NCI-H1105 treated with DMSO at 0.1 percent for 48 hours (cell line): ENCODE measurements at places on chromosomes 12 and 14.

- no peak for DNase-seq
These were observed 310.9 kb upstream of the DIO3 start for GRCh38 chr14:101250336-101250947.

- no peak for DNase-seq
These were observed 92.9 kb upstream of the EGLN3 start for GRCh38 chr14:34043627-34044372.

GRCh38 chr12:62250671-62251608 lies 9.3 kb upstream of the USP15 start:
- DNase-seq = no peak

- DNase-seq = peak; percentile 3
These were observed 71.9 kb downstream of the DYRK2 start for GRCh38 chr12:67720351-67720856.

- peak; percentile 49 for DNase-seq
These were observed 97.9 kb downstream of the RERGL start for GRCh38 chr12:17992002-17992656.

DNA sequence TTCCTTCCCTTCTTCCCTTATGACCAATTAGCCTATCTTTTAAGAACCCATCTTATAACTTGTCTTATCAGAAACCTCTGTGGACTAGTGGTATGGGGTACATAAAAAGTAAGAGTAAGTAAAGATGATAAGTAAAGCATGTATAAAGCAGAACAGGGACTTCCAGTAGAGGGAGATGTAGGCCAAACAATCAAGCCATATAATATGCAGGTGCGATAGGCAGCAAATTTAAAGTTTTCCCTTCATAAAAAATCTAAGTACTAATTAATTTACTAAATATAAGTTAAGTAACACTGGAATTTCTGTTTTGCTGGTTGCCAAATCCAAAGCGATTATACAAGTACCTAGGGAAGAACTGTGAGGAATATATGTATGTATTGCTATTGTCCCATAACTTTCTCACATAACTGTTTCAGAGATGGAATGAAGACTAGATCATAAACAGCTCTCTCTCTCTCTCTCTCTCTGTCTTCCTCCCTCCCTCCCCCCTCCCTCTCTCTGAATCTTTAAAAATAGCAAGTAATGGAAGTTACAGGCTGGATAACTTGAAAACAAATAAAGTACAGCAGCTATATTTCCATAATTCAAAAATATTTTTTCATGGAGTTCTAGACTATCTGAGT lies 25.7 kb downstream of the METTL25 start:
- peak; percentile 16 for DNase-seq

- DNase-seq = peak; percentile 59
These were observed 355.5 kb downstream of the SNAPC1 start for GRCh38 chr14:62117751-62118105.

- DNase-seq = no peak
These were observed 304 bp downstream of the KCTD10 start for GRCh38 chr12:109476807-109477184.

- no peak for DNase-seq
These were observed 116.3 kb downstream of the TSPAN8 start for GRCh38 chr12:71041476-71041875.

GRCh38 chr14:68728342-68729106 lies 64.3 kb downstream of the ZFP36L1 start:
- DNase-seq = no peak

GRCh38 chr14:84036840-84037239 lies 1493.1 kb upstream of the FLRT2 start:
- DNase-seq = no peak

DNA sequence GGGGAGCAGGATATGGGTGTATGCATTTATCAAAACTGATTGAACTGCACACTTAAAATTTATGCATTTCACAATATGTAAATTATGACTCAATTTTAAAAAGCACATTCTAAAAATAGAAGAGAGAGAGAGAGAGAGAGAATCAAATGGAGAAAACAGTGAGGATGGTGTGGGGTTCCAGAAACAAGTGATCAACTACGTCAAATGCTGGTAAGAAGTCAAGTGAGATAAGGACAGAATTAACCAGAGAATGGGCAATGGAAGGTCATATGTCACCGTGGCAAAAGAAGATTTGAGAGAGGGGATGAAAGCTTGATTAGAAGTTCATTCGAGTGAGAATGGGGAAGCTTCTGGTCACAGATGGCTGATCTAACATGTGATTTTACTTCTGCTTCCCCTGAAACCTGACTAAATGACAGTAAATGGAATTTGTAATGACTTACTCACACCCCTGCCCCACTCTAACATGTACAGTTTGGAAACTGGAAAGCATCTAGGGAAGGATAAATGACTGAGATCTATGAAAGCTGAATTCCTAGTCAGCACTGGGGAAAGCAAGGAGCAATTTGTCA lies 276.5 kb upstream of the AMIGO2 start:
- DNase-seq = no peak

DNA sequence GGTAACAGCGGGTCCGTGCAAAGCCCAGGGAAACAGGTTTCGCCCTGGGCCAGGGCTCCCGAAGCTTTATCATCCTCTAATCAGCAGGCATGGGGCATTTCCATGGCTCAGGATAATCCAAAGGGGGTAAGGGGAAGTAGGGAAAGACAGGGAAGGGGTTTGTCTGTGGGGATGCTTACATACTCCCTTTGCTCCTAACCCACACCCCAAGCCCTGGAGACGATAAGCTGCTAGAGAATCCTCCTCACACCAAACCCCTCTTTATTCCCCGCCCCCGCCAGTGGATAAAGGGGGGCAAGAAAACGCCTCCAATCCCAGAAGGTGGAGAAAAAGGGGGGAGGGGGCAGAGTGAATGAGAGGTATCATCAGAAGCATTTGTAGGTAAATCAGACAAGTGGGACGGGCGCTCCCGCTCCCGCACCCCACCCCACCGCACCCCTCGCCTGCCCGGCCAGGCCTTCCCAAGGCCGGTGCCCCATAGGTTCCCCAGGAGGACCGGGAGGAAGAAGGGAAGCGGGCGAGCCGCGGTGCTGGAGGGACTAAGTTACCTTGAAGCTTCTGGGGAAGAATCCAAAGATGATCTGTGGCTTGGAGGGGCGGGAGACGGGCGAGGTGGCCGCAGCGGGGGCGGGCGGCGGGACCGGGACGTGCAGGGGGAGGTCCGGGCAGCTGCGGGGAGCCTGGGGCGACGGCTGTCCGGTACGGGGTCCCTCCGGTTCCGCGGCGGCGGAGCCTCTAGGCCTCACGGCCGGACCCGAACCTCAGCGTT lies 762 bp downstream of the PPP2R5E start:
- DNase-seq = peak; percentile 61

DNA sequence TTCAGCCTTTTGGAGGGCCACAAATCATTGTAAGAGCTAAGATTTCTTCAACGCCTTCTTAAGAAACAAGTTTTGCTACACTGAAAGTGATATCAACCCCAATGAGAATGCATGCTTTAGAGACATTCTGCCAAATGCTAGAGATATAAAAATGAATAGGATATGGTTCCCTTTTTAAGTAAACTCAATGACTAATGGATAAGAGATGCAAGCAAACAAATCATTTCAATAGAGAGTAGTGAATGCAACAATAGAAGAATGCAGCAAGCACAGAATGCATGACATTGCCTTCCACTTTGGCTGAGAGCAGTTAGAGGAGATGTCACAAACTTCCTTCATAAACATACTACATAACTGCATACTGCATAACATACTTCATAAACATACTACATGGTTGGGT lies 116.4 kb downstream of the PDZRN4 start:
- no peak for DNase-seq

- DNase-seq = peak; percentile 37
These were observed 1.7 kb upstream of the CCND2 start for GRCh38 chr12:4271717-4272423.

- no peak for DNase-seq
These were observed 12.3 kb downstream of the KRT83 start for GRCh38 chr12:52308806-52309425.

- no peak for DNase-seq
These were observed 111.5 kb upstream of the BCL2L14 start for GRCh38 chr12:11959117-11959823.

GRCh38 chr12:104672501-104673265 lies 215.9 kb downstream of the CHST11 start:
- no peak for DNase-seq

- peak; percentile 69 for DNase-seq
These were observed 434.1 kb downstream of the NOVA1 start for GRCh38 chr14:26163761-26164160.

DNA sequence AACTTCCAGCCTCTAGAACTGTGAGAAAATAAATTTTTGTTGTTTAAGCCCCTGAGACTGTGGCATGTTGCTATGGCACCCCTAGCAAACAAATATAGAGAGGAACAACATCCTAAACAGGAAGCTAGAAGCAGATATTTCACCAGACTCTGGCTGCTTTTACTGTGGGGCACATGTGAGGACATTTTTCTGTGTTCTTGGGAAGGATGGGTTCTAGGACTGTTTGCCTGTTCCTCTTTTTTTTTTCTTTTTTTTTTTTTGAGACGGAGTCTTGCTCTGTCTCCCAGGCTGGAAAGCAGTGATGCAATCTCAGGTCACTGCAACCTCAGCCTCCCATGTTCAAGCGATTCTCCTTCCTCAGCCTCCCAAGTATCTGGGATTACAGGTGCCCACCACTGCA lies 4.2 kb upstream of the HRK start:
- no peak for DNase-seq

- DNase-seq = no peak
These were observed 247.9 kb upstream of the BTG1 start for GRCh38 chr12:92393504-92393903.

GRCh38 chr12:110670161-110670701 lies 18.7 kb downstream of the HVCN1 start:
- no peak for DNase-seq

DNA sequence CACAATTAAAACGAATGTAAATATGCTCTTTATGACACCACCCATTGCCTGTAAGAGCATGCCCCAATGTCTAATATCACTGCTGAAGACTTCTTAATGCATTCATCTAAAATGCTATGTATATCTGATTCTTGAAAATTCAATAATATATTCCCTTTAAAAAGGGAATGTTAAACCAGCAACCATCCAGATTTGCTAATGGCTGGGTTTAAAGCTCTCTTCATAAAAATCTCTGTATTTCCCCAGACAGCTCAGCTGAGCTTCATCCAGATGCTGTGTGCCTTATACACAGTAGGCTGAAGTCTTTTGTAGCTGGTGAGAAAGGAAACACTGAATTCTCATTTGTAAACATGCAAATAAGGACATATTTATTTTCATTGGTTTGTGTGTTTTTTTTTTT lies at the start of gene TAS2R14:
Gene TAS2R14, minus strand, starts transcription at position 101 of the 400 bp plus-strand sequence. Its CDS starts 56 bp downstream, at position 45.
- DNase-seq = no peak

DNA sequence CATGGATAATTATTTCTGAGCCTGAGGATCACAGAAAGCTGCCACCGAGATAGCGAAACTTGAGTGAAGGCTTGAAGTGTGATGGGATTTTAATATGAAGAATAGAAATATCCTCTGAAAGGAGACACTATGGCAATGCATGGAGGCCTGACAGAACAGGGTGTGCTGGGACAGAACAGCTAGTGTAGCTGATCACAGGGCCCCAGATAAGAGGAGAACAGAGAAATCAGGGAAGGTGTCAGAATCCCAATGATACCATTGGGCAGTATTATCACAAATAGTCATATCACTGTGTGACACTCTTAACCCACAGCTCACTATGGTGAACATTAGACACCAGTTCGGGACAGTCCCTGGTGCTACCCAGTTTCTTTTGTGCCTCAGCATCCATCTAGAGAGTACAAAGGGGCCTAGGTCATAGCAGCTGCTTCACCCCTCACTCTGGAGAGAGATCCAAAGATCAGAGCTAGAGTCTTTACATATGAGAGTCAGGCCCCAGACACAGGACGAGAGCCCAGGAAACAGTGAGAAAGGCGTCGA lies 506 bp upstream of the OR10P1 start:
- no peak for DNase-seq

GRCh38 chr12:124396544-124397398 lies 101.9 kb downstream of the RFLNA start:
- DNase-seq = no peak

DNA sequence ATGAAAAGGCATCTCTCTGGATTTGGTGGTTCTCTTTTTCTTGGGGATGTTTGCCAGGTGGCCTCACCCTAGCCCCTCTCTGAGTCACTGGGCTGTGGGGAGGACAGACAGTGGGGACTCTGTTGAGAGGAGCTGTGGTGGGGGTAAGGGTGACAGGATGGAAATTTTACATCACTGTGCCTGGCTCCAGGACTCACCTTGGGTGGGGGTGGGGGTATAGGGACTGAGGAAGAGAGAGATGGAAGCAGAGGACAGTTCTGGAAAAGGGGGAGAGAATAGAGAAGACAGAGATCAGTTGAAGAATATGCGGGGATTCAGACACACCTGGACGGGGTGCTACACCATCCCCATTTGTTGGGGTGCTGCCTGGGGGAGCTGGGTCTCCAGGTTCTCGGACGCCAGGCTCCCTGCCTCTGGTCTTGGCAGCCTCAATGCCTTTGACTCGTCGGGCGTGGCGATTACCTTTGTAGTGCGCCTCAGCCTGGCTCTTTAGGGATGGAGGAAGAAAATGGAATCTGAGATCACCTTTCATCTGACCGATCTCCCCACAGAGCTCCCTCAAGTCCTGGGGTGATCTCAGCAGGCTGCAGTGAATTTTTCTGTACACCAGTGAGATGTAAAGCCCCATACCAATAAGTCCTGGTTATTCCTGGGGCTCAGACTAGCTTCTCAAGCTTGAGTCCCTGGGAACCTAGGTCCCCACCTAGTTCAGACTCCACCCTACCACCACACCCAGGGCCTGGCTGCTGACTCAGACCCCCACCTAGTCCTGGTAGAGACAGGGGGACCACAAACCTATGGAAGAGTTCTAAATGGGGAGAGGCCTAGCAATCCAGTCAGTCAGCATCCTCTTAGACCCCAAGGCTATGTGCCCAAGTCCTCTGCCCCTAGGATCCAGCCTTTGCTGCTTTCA lies 9.6 kb upstream of the GPR84 start:
- no peak for DNase-seq

DNA sequence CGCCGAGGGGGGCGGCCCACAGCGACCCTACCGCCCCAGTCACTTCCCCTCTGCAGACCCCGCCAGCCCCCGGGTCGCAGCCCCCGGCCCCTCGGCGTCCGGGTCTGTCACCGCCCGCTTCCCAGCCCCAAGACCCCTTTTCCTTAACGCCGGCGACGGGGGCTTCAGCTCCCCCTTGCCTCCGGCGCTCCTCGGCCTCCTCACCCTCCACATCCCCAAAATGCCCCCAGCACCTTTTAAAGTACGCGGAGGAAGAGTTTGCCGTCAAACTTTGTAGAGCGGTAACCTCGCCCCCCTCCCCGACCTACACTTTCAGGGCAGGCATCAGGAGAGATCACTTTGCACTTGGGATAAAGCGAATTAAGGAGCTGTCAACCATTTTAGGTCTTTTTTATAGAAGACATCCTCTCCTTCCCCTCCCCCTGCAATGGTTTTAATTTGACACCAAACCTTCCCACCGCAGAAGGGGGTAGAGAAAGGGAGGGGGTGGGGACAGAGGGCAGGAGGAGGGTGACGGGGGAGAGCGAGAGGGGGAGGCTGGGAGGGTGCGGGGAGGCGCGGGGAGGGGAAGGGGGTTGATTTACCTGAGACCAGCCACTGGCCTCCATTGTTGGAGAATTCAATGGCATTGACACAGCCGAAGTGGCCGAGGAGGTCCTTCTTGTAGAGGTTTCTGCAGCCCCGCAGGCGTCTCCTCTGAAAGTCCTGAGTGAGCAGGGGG lies 578 bp downstream of the DCAF5 start:
- peak; percentile 47 for DNase-seq

- no peak for DNase-seq
These were observed 3.1 kb downstream of the C14orf180 start for GRCh38 chr14:104582662-104583061.

GRCh38 chr12:95126076-95126475 lies 52.7 kb upstream of the NR2C1 start:
- DNase-seq = no peak

GRCh38 chr12:92036771-92037453 lies 108.7 kb downstream of the BTG1 start:
- no peak for DNase-seq

- DNase-seq = no peak
These were observed 1.4 kb downstream of the ACTN1 start for GRCh38 chr14:68977718-68978171.
